T-helper 2 cell (primary cell): ENCODE measurements at places on chromosomes 3 and 15.

DNA sequence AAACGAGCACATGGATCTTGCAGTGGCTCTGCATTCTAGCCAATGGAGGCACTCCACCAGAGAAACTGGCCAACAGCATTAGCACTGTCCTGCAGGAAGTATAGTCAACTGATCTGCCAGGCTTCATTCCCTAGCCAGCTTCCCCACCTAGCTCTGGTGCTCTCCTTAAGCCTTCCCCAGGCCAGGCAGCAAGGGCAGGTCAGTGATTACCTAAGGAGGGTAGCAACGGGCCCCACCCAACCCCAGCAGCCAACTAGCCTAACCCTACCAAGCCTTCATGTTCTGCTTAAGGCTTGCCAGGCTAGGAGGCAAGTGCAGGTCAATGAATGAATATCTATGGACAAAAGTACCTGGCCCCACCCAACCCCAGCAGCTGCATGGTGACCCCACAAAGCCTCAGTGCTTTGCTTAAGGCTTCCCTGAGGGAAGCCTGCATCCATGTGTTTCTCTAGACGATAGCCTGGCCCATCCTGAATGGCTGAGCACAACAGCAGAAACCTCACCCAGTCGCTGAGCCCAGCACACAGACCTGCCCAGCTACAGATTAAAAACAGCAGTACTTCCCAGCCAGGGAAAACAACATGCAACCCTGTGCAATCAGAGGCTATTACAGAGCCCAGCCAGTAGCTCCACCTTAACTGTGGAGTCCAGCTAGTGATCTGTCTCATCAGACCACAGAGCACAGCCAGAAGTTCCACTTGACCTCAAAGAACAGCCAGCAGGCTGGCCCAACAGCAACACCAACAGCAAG lies 28.5 kb downstream of the THBS1 start:
- no peak for DNase-seq

DNA sequence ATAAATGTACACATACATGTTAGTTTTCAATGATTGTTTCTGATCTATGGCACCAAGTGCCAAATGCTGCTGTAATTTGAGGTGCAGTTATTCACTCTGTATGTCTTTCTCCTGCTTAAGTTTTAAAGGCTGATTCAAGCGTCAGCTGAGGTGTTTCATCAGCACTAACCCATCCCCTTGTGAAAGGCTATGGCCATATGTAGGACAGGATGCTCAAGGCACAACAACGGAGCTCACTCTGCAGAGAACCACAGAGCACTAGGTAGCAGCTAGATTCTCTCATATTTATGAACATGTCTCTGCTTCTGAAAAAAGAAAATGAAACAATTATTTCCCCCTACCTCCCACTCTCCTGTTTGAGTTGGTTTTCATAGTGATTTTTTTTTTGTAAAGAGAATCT lies 340.0 kb upstream of the TMCO5A start:
- no peak for DNase-seq

GRCh38 chr15:34818526-34818925 lies 23.2 kb upstream of the ACTC1 start:
- DNase-seq: no peak

GRCh38 chr3:140319739-140320138 lies 358.1 kb upstream of the TRIM42 start:
- DNase-seq: no peak

DNA sequence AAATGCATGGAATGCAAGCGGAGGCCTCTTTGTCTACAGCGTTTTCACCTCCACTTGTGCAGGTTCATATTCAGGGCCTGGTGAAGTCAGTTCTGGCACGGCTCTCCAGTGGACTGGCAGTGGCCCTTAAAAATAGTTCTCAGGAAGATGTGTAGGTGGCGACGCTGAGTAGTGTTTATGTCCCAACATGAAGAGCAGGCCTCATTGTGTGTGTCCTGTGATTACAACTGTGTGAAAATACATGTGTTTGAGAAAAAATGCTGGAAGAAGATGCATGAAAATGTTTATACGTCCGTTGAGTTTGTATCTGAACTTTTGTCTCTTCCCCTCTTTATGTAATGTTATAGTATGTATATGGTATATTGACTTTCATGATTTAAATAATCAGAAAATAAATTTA lies 7.2 kb downstream of the LIPC start:
- DNase-seq: no peak

GRCh38 chr15:57969355-57969754 lies 96.2 kb downstream of the ALDH1A2 start:
- DNase-seq: no peak

GRCh38 chr3:9173445-9173844 lies 76.0 kb downstream of the SRGAP3 start:
- no peak for DNase-seq

GRCh38 chr15:62853841-62854225 lies 188.7 kb upstream of the TPM1 start:
- DNase-seq: no peak

DNA sequence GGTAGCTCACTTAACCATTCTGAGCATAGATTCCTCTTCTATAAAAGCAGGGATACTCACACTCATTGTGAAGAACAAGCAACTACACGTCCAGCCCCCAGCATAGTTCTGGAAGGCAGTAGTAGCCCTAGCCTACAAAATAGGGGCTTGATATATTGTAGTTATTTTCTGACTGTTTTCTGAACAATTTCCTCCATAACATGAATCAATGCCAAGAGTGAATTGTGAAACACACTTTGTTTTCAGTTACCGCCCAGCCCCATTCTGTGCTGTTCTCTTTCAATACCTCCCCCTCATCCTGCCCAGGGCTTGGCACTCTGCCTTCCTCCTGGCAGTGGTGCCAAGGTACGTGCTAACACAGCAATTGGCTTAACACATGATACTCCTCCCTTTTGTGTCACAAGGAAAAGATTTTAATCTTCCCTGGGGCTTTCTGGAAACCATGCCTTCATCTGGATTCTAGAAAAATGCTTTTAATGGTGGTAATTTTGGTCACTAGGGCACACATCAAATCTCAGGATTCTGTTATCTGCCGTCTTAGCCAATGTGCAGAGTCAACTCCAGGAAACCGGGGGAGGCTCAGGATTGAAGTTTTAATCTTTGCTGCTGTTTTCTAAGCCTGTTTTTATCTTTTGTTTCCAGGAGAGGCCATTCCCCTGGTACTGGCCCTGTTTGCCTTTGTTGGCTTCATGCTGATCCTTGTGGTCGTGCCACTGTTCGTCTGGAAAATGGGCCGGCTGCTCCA lies 37.2 kb downstream of the IL20RB start:
- no peak for DNase-seq

DNA sequence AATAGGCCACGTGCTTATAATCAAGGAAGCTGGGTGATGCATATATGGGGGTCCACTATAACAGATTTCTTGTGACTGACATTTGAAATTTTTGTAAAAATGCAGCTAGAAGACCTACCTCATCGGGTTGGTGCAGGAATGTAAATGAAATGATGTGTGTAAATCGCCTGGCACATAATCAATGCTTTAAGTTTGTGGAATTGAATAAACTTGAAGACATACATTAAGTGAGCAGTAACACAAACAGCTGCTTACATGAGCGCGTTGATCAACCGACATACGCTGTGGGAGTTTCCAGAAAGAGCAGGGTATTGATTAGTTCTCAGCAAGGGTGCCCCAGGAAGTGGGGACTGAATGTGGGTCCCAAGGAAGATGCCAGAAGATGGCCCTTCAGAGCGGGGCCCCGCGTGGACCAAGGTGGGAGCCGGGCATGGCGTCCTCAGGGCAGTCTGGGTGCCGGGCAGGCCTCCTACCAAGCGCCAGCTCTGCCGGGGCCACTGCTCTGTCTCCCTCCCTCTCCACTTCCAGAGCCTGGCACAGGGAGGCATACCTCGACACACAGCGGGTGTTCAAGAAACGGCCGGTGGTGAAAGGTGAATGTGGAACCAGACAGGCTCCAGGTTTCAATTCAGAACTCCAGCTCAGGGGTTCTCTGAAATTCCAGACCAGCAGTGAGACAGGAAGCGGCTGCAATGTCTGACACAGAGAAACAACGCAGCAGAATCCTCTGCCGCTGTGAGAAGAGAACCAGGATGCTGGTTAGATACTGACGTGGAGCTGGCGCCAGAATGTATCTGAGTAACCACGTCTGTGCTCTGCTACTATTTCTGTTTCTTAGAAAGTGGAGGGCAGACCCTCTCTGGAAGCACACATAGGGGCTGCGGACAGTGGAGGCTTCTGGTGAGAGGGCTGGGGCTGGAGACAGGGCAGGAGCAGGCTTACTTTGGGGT lies 12.6 kb downstream of the BFSP2 start:
- DNase-seq: no peak

DNA sequence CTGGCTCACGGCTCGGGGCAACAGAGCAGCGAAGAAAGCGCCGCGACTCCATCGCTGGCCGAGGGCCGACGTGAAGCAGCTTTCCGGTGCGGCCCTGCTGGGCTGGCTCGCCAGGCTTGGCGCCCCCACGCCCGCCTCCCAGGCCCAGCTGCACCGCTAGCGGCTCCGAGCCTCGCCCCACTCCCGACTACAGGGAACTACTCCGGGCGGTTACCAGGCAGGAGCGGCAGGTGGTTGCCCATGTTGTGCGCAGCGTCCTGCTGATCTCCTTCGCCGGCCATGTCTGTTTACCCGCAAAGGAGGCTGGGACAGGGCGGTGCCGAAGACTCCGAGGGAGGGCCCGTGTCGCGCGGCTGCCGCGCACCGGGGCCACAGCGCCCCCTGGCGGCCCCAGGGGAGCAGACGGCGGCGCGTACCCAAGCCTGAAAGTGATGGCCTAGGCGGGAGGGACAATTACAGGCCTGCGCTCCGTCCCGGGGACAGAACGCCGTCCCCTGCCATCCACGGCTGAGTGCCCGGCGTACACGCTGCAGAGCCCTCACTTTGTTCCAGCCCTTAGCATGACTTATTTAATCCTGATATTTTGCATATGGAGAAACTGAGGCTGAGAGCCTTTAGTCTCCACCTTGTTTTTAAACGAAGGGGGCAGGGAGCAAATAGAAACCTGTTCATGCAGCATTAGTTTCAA lies at the start of gene CRBN:
TSS of gene CRBN (minus strand) at position 285 of the 688 bp plus-strand sequence. CDS start at position 281, 4 bp downstream.
- DNase-seq: peak; percentile 81

- DNase-seq: no peak
These were observed 552.4 kb upstream of the CCDC54 start for GRCh38 chr3:106824856-106825255.

GRCh38 chr3:37935756-37936666 lies 54.6 kb upstream of the VILL start:
- no peak for DNase-seq

DNA sequence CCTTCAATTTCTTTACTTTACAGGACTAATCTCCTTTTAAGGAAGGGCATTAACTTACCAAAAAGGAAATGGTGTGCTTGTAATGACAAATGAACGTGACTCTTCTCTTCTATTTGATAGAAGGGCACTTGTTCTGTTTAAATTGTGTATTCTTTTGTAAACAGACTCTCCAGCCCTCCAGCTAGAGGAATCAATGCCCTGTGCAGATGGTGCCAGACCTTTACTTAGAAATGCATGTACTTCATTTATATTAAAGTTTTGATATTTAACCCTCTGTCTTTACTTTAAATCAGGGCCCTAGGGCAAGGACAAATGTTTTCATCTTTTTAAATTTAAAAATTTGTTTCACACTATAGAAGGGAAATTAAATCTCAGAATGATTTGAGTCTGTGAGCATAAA lies 355.1 kb downstream of the GBE1 start:
- no peak for DNase-seq

GRCh38 chr3:101466465-101467309 lies 46.3 kb downstream of the SENP7 start:
- DNase-seq: peak; percentile 38
